ENCODE measurements at places on chromosomes 16 and 17.

GRCh38 chr17:42918902-42919521 lies 18.4 kb downstream of the G6PC1 start:
- DNase-seq: no peak

DNA sequence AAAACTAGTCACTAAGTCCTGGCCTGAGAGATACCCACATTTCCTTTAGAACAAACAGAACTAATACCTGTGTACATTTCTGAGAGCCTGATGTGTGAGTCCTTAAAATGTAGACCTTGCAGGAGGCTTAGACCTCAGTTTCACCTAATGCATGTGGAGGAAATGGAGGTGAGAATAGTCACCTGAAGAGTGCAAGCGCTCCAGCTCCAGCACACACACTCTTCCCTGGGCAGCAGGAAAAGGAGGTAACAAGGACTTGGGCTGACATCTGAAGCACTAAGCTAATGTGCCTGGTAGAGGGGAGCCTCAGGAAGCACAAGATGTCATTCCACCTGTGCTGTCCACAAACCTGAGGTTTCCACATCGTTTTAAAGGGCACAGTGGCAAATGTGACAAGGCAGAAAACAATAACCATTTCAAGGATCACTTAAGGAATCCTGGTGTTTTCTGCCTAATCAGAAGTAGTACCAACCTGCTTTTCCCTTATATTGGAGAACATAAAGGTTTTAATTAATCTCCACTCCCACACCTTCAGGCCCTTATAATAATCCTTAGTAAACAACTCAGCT lies 17.2 kb upstream of the RSL1D1 start:
- DNase-seq: no peak

DNA sequence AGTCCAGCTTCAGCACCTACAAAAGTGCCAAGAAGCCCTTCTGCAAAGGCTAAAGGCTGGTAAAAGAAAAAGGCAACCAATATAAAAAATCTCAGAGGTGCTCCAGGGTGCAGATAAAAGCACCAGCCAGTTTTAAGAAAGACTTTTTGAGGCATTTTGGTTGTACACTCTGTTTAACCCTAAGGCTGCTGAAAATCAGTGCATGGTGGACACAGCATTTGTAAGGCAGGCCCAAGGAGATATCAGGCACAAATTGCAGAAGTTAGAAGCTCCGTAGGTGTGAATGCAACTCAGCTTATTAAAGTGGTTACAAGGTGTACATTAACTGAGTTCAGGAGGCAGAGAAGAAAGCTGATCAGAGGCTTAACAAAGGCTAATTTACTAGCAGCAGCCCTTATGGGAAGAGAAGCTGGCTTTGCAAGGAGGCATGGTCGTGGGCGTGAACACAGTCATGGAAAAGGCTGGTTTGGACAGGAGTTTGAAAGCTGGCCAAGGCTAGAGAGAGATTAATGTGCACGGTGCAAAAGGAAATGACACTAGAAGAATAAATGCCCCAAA lies 21.1 kb downstream of the ACSM1 start:
- DNase-seq: no peak

- DNase-seq: peak; percentile 69
Observed at GRCh38 chr16:23679274-23679985, 741 bp downstream of the PLK1 start.

GRCh38 chr17:2940352-2940751 lies 123.1 kb downstream of the OR1D5 start:
- no peak for DNase-seq

GRCh38 chr16:22633280-22633679 lies 122.6 kb downstream of the NPIPB5 start:
- no peak for DNase-seq

- DNase-seq: no peak
Observed at GRCh38 chr16:49703483-49703882, 152.4 kb downstream of the ZNF423 start.

- no peak for DNase-seq
Observed at GRCh38 chr17:73695035-73695738, 50.9 kb upstream of the SDK2 start.

DNA sequence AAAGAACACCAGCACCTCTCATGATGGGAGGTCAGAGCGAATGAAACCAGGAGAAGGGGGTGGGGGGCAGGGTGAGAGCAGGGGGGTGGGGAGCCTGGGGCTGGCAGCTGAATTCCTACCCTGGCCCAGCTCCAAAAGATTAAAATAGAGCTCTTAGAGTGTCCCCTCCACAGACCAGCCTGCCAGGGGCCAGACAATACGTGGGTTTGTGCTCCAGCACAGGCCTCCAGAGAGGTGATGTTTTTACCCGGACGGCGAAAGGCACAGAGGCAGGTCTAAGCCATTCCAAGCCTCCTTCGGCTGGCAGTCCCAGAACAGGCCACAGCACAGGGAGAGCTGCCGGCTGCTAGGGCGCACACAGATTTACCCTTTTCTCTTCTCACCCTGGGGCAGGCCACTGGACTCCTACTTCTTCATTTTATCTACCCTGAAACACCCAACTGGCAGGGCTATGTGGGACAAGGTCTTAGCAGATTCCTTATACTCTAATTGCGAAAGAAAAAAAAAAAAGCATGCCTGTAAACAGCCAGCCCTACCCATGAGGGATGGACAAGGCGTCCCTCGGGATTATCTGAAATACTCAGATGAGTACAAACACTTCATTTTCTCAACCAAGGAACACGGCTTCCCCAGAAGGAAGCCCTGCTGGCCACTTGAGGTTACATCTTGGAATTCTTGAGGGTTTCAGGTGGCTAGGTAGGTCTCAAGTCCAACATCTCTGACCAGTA lies 71.9 kb upstream of the NOG start:
- DNase-seq: no peak

Data from ELR (cell line).